ENCODE measurements at places on chromosomes 11 and 22. TPM values are rescaled to one million over a fixed set of nuclear protein-coding genes. Genes with fewer than 3 reads are reported as not detected.

The CNIH2 gene
- total RNA-seq: 0.43 TPM

DNA sequence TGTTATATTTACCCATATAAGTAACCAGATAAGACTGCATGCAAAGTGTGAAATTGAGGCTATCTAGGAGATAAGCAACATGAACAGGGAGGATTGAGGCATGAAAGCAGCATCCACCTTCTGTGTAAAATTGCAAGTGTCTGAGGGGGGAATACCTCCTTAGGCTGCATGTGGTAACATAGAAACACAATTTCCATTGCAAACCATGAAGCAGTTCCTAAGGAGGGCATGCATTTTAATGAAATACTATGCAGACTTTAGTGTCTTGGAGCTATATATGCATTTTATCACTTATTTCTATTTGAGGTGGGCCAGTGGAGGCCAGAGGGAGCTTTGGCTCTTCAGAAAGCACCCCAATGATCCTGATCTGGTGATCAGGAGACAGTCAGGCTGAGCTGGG, 160.2 kb downstream of the C11orf91 start:
- no peak for DNase-seq

- no peak for DNase-seq
These were observed 1365.4 kb upstream of the RAG2 start for GRCh38 chr11:37963440-37963839.

GRCh38 chr11:70595452-70595851, 197.1 kb downstream of the CTTN start:
- DNase-seq: no peak
